Subcutaneous adipose tissue (tissue), 4 donors: ENCODE measurements at places on chromosomes 12 and 14. TPM values are rescaled to one million over a fixed set of nuclear protein-coding genes. Genes with fewer than 3 reads are reported as not detected.

MDGA2 gene
- total RNA-seq: 1.1 TPM

SLC10A1 gene
- not detected for total RNA-seq

KLRC1 gene
- not detected for total RNA-seq

PLCZ1 gene
- not detected for total RNA-seq

RASSF9 gene
- 1.5 TPM for total RNA-seq
